ENCODE measurements at places on chromosomes 3 and 15.
A peak's percentile ranks its signal among the peaks of the same experiment; 100 is the strongest.

DNA sequence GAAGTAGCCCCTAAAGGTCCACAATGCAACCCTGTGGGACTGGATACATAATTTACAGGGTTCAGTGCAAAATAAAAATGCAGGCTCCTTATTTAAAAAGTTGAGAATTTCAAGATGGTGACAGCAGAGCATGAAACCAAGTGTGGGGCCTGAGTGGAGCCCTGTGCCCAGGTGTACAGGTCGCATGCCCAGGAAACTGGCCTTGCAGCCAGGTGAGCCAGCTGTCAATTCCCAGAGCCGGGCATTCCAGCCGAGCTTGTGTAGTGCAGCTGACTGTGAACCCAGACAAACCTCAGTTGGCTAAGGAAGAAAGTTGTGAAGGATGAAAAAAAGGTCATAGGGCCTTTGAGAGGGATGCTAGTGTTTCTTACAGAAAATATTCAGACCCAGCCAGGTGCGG is 27.6 kb downstream of the POPDC2 start:
- no peak for DNase-seq

DNA sequence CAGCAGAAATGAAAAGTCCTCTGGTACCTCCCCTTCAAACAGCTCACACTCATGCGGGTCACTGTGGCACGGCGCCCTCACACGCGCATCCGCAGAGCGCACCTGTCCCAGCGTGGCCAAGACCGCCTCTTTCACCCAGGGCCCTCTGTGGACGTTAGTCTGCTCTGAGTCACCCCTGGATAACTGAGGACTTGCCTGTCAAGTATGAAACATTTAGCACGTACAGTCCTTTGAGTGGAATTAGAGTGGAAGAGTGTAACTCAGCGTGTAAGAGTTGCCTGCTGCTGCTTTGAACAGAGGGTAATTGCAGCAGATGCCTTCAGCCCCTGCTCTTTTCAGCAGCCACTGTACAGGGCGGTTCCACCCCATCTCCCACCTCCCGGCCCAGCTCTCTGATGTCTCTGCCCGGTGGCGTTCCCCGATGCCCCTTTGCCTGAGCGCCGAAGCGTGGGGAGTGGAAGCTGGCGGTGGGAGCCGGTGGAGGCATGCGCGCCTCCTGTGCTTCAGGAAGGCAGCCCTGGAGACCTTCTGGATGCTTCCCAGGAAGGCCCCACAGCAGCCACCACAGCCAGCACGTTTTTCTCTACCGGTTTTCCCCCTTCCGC is 23.0 kb downstream of the CPN2 start:
- DNase-seq, result peak; percentile 84

GRCh38 chr3:109728861-109729494 is 391.6 kb upstream of the DPPA4 start:
- DNase-seq, result no peak

DNA sequence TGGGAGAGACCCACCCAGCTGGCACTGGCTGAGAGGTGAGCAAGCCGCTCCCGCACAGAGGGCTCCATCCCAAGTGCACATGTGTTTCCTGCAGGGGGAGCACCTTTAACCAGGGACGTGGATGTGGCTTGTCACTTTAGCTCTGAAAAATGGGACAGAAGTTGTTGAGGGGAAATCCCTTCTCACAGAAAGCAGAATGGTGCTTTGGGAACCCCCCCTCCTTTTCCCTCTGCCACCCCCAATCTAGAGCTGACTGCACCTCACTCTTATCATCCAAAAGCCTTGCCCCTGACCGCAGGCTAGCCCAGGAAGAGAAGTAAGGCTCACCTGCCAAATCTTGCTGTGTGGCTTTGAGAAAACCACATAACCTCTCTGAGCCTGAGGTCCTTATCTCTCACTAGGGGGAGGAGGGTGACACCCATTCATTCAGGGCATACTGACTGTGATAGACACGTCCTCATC is 77.9 kb downstream of the RPN1 start:
- peak; percentile 19 for DNase-seq

DNA sequence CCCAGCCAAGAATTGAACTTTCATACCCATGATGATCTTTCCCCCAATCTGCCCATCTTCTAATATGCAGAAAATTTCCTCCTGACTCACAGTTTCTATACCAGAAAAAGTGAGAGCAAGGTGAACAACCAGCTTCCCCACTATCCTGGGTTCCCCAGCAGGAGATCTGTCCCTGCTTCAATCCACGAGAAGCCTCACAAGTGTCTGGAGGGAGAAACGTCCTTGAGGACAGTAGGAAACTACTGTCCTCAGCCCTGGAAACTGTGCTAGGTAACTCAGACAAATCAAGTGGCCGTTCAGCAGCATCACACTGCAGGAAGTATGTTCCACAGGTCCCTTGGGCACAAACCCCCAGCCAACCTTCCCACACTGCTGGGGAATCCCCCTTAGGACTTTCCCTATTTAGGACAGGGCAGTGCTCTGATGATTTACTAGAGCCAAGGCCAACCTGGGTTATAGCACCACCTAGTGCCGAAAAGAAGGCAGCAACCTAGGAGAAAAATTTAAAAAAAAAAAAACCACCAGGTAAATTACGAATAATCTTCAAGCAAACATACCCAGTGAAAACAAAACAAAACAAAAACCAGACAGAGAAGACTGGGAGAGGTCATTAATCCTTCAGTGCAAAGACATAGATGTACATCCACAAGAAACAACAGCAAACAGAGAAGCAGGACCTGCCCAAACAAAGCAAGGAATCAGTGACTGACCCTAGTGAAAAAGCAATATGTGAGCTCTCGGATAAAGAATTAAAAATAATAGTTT is 36.0 kb downstream of the MORC1 start:
- DNase-seq, result peak; percentile 93

DNA sequence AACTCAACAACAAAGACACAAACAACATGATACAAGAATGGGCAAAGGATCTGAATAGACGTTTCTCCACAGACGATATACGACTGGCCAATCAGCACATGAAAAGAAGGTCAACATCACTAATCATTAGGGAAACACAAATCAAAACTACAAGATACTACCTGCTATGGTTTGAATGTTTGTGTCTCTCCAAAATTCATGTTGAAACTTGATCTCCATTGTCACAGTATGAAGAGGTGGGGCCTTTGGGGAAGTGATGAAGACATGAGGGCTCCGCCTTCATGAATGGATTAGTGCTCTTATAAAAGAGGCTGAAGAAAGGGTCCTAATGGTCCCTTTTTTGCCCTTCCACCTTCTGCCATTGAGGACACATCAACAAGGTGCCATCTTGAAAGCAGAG is 32.3 kb downstream of the ACAP2 start:
- no peak for DNase-seq

- no peak for DNase-seq
Measured at GRCh38 chr3:152973575-152973974, 138.6 kb downstream of the P2RY1 start.

DNA sequence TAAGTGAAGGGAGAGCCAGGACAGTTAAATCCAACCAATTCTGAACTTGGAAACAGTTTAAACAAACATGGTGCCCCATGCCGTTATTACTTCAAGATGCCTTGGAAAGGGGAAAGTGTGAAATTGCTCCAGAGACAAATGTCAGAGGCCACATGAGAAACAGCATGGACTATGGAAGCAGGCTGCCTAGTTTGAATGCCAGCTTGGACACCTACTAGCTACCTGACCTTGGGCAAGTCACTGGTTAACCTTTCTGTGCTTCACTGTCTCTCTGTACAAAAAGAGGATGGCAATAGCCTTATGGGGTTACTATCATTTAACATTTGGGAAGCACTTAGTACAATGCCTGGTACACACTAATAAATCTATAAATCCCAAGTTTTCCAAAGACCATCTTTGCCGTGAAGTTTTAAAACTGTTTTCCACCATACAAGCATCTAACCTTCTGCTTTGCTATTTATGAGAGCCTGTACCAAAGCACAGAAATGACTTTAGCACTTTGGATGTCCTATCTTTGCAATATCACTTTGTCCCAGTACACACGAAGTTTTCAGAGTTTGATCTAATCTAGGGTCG is 8.3 kb upstream of the TOPBP1 start:
- DNase-seq, result no peak

DNA sequence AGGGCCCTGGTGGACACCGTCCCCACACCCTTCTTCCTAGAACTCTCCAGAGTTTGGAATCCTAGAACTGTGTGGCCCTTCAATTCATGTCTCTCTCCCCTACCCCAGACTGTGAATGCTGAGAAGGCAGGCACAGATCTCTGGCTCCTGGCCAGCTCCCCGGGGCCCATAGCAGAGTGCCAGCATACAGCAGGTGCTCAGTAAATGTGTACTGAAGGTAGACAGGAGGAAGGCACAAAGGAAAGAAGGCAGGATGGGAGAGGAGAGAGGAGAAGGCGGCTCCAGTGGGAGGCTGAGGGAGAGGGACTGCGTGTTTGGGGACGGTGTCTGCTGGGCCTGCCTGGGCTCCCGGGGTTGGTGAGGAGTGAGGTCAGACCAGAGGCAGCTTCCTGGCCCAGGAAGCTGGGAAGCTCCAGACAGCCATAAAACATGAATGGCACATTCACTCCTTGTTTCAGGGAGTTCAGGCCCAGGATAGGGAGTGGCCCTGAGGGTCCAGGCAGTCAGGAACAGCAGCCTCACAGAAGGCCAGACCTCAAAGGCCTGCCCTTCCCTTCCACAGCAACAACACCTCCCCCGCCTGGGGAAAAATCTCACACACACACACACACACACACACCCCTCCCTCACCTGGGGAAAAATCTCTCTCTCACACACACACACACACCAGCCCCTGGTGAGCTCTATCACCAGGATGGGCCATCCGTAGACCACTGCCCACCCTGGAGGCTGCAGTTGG is 137.1 kb upstream of the PRR20G start:
- DNase-seq, result no peak

DNA sequence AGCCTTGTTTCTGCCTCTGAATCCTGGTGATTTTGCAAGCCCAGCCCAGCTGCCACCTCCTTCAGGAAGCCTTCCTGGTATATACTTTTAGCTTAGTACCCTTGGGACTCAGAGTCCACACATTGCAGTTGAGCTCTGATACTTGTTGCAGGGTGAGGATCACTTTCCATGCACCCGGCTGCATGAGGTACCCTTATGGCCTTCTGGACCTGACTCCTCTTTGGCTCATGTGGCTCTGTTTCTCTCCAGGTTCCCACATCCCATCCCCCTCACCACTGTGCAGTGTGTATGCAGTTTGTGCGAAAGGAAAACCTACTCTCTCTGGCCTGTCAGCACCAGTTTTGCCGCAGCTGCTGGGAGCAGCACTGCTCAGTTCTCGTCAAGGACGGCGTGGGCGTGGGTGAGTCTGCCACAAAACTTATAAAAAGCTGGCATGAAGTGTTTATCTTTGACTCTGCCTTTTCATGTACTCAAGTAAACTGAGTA is 23.1 kb upstream of the P4HTM start:
- no peak for DNase-seq

GRCh38 chr15:25863111-25863967 is at the start of gene ATP10A:
TSS of gene ATP10A (minus strand) at chr15:25863327. CDS start at chr15:25863096, 231 bp downstream.
- DNase-seq, result peak; percentile 57

DNA sequence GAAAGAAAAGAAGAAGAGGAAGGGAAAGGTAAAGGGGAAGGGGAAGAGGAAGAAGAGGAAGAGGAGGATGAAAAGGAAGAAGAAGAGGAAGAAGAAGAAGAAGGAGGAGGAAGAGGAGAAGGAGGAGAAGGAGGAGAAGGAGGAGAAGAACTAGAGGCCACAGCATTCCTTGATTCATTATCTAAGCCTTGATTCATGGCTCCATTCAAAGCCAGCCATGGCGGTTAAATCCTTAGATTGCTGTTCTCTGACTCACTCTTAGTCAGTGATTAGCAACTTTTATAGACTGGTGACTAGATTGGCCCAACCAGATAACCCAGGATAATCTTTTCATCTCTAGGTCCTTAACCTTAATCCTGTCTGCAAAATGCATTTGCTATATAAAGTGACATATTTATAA is 47.6 kb downstream of the OSTN start:
- DNase-seq, result peak; percentile 69

DNA sequence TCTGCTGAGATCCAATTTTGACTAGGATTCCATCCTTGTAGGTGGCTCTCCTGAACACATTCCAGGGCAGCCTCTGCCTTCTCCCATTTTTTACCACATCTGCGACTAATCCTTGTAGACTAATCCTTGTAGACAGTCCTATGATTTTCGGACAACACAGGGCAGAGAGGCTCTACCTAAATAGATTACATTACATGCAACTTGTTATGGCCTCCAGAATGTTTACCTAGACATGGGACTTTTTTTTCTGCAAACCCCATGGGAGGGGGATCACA is 239.3 kb upstream of the WNT5A start:
- no peak for DNase-seq

DNA sequence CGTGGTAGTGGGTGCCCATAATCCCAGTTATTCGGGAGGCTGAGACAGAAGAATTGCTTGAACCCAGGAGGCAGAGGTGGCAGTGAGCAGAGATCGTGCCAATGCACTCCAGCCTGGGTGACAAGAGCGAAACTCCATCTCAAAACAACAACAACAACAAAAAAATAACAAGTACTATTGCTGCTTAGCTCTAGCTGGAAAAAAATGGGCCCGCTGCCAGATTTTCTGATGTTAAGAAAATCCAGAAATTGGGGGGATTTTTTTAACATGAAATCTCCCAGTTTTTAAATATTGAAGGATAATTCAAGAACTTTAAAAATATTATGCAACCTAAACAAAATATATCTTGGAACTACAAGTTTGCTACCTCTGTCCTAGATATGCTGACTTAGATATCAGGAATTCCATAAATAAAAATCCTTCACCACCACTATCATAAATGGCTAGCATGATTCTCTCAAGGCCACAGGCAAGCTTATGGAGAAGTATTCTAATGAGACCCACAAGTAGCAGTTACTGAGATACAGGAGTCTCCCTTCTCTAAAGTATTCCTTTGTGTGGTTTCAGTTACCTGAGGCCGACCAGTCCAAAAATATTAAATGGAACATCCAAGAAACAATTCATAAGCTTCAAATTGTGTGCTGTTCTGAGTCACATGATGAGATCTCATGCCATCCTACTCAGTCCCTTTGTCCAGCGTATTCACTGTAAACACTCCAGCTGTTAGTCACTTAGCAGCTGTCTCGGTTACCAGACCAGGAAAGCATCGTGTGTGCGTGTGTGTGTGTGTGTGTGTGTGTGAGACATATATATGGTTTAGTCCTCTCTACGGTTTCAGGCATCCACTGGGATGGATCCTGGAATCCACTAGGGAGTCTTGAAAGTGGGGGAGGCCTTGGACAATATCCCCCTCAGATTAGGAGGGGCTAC is 277.2 kb downstream of the TBL1XR1 start:
- DNase-seq, result peak; percentile 41

DNA sequence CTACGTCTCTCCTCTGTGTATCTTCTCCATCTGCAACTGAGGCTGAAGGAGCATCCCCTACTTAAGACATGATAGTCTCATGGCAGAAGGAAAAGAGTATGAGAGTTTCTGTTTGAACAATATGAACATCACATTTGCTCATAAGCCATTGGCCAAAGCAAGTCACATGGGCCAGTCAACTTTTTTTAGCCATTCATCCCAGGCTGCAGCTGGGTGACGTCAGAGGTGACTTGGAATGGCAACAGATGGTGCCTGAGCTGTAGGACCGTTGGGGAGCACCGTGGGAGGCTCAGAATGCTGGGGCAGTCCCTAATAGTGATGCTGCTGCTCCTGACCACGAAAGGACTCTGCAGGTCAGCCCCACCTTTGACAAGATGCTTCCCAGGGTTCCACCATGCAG is 58.7 kb downstream of the CRTC3 start:
- DNase-seq, result no peak

All from kidney tubule cell (primary cell).